ENCODE measurements at places on chromosomes 2 and 18. TPM values are rescaled to one million over a fixed set of nuclear protein-coding genes. Genes with fewer than 3 reads are reported as not detected.

RBBP8 gene
- total RNA-seq: 14.9 TPM

NAT8 gene
- not detected for total RNA-seq

RAX gene
- not detected for total RNA-seq

RND3 gene
- 55.1 TPM for total RNA-seq

NPHP1 gene
- 6.0 TPM for total RNA-seq

CABLES1 gene
- total RNA-seq: 2.1 TPM

GPN1 gene
- 26.3 TPM for total RNA-seq

SPATA3 gene
- total RNA-seq: not detected

PAX8 gene
- total RNA-seq: 18.5 TPM

DNA sequence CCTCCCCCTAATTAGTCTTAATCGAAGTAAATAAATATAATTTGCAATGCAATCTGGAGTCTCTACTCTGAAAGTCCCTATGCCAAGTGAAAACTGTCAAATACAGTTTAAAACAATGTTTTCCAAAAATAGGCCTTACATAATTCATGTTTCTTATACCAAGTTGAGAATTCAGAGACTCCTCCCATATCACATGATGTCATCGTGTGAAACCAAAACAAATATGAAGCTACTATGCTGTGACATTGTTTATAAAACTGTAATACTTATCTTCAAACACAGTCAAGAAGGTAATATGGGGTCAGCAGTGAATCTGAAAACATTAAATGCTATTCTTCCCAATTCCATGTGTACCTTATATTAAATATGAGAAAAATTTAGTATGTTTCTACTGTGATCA lies 940.2 kb upstream of the FANCL start:
- H3K36me3 ChIP-seq: no peaks in the 10 kb centered on the region
- H3K27me3 ChIP-seq: no peaks in the 10 kb centered on the region
- H3K4me1 ChIP-seq: no peaks in the 10 kb centered on the region
- DNase-seq: no peak
- no peak overlapping the region for H3K27ac ChIP-seq

GRCh38 chr2:189854187-189854586 lies 69.9 kb downstream of the PMS1 start:
- no peak for DNase-seq
- H3K36me3 ChIP-seq: no peaks in the 10 kb centered on the region
- no peaks in the 10 kb centered on the region for H3K27me3 ChIP-seq
- peaks cover 4% of the 10 kb centered on the region for H3K4me1 ChIP-seq

DNA sequence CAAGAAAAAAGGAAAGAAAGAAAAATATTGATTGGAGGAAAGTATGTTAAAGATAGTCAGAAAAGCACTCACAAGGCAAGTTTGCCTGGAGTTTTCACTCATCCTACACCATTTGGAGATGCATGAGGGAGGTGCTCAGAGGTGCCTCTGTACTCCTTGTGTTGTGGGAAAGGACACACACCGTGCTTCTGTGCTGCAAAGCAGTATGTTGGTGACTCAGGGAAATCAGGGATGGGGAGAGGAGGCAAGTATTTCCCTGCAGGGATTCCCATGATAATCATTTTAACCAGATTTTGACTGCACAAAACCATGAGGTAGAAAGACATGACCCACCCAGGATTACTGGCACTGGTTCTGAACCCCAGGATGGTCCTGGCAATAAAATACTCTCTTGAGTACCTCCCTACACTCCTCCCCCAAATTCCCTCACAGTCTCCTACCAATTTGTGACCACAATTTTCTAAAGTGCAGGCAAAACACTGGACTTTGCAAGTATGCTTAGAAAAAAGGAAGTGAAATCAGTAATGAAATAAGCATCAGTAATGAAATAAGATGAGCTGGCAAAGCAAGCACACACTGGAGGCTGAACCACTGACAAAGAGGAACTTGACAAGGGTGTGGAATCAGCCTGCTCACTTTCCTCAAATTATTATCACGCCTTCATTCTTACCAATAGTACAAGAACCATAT lies 155.5 kb upstream of the ACVR2A start:
- no peaks in the 10 kb centered on the region for H3K27me3 ChIP-seq
- H3K27ac ChIP-seq: no peak overlapping the region
- no peaks in the 10 kb centered on the region for H3K4me1 ChIP-seq
- DNase-seq: no peak
- no peaks in the 10 kb centered on the region for H3K36me3 ChIP-seq
- no peak overlapping the region for H3K4me3 ChIP-seq

GRCh38 chr2:72851333-72851732 lies 25.5 kb upstream of the EXOC6B start:
- H3K27ac ChIP-seq: no peak overlapping the region
- no peaks in the 10 kb centered on the region for H3K36me3 ChIP-seq
- no peaks in the 10 kb centered on the region for H3K4me1 ChIP-seq
- no peaks in the 10 kb centered on the region for H3K27me3 ChIP-seq
- no peak for DNase-seq

DNA sequence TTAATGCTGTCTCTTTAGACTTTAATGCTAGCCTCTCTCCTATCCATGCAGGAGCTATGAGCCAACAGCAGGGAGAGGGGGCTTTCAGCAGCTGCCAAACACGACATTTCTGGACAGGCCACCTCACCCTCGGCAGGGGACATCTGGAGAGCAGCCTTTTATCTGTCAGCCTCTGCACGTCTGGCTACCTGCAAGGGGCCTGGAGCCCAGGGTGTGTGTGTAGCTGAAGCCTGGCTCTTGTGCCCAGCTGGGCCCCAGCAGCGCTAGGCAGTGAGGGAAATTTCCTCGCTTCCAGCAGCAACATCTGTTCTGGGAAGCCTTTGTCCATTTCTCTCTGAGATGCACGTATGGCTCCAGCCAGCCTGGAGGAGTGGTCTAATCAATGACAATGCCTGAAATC lies 728.7 kb upstream of the ID2 start:
- no peak for DNase-seq
- H3K4me3 ChIP-seq: no peak overlapping the region
- no peaks in the 10 kb centered on the region for H3K27me3 ChIP-seq

DNA sequence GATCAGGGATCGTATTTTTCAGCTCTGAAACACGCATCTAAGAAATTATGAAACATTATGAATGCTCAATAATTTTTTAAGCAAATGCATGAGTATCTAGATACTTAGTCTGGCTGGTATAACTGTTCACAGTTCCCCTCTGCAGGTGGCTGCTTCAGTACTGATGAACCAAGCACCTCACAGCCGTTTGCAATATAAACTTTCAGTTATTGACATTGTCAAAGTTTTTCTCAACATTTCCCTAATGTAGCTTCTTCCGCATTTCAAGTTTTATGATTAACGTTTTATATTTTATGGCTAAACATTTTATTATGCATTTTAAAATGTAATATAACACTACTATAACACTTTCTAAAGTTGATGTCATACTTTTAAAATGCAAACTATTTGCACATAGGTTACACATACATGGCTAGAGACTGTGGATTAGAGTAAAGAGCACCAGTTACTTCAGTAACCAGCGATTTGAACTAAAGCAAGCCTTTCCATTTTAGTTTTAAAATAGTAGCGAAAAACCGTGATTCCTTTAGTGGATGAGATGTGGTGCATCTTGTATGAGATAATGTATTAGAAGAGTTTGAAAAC lies 495.4 kb downstream of the XIRP2 start:
- H3K4me3 ChIP-seq: no peak overlapping the region
- H3K27ac ChIP-seq: no peak overlapping the region
- no peak for DNase-seq
- H3K4me1 ChIP-seq: no peaks in the 10 kb centered on the region
- H3K27me3 ChIP-seq: no peaks in the 10 kb centered on the region
- no peaks in the 10 kb centered on the region for H3K36me3 ChIP-seq

DNA sequence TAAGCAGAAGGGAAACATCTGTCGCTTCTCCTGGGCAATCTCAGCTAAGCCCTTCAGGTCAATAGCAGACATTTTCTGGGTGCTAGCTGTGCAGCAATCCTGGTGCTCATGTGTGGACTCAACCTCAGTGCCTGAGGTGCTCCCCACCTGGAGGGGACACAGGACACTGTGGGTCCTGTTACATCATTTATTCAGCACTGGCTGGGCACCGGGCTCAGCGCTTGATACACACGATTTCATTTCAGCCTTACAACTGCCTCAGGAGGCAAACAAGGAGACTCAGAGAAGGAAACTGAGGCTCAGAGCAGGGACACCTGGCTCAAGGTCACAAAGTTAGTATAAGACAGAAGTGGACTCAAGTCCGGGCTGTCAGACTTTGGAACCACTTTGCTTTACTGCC lies 46.7 kb downstream of the MARCO start:
- DNase-seq: no peak
- no peaks in the 10 kb centered on the region for H3K4me1 ChIP-seq
- no peak overlapping the region for H3K27ac ChIP-seq
- no peak overlapping the region for H3K4me3 ChIP-seq

DNA sequence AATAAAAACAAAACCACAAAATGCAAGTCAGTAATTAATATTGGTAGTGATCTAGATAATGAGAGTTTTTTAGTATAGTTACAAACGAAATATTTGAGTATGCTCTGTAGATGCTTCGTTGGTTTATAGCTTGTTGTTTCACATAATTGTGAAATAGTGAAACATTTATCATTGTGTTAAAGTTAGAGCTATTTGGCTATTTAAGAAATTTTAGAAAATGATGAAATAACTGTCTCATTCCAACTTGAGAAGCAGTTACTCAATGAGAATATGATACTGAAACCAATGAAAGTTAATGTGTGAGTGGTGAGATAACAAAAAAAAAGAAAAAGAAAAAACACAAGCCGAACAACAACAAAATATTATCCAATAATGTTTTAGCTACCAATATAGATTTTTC lies 475.6 kb upstream of the ZEB2 start:
- H3K27me3 ChIP-seq: no peaks in the 10 kb centered on the region
- no peaks in the 10 kb centered on the region for H3K36me3 ChIP-seq
- H3K27ac ChIP-seq: no peak overlapping the region
- H3K4me1 ChIP-seq: peaks cover 6% of the 10 kb centered on the region

- H3K4me3 ChIP-seq: no peak overlapping the region
- H3K4me1 ChIP-seq: no peaks in the 10 kb centered on the region
- H3K27ac ChIP-seq: no peak overlapping the region
- no peaks in the 10 kb centered on the region for H3K36me3 ChIP-seq
- DNase-seq: no peak
- no peaks in the 10 kb centered on the region for H3K27me3 ChIP-seq
Observed at GRCh38 chr2:238879043-238879442, 31.2 kb downstream of the TWIST2 start.
